ENCODE measurements at places on chromosomes 4 and X. TPM values are rescaled to one million over a fixed set of nuclear protein-coding genes. Genes with fewer than 3 reads are reported as not detected.

DNA sequence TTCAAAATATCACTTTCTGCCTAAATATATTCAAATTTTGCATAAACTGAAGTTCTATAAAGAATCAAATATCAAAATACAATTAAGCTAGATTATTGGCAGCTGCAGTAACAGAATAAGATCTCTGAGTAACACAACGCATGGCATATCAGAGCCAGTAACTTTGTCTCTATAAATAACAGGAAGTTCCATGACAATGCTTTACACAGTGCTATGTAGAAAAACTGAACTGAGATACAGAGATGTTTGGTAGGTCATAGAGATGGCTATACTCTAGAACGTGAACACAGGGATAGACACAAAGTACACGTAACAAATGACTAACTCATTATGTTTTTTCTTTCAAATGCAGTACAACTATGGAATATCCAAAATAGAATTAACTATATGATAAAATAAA, 18.2 kb downstream of the UBE2D3 start:
- DNase-seq: no peak
- H3K36me3 ChIP-seq: no peaks in the 10 kb centered on the region
- H3K4me1 ChIP-seq: peaks cover 59% of the 10 kb centered on the region
- H3K27me3 ChIP-seq: no peaks in the 10 kb centered on the region

- H3K4me1 ChIP-seq: no peaks in the 10 kb centered on the region
- no peak for DNase-seq
- H3K27me3 ChIP-seq: no peaks in the 10 kb centered on the region
- no peaks in the 10 kb centered on the region for H3K36me3 ChIP-seq
Observed at GRCh38 chr4:61734409-61734808, 534.3 kb downstream of the ADGRL3 start.

DNA sequence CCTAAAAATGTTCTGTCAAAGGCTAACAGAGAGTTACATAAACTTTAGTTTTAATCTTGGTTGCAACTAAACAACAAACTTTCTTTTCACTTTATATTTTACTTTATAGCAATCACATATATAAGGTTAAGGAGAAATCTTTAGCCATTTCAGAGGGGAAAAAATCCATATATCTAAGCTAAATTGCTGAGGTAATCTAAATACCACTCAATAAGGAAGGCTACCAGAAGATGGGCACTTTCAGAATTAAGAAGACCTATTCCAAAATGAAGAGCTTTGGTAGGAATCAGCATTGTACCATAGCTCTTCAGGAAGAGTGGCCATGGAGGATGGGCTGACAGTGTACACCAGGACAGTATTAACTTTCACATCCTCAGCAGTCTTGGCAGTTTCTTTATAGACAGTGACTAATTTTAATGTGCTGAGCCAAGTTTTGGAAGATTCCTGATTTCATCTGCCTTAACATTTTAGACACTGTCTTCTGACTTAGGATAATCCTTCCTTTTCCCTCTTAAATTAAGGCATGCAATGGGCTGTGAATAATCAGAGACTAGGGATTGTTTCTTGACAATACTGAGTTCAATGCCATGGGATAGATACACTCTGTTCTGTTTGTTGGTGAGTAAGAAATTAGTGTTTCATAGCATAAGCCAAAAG, 7.1 kb downstream of the FAT4 start:
- no peaks in the 10 kb centered on the region for H3K36me3 ChIP-seq
- H3K27ac ChIP-seq: peak overlapping the region; percentile 51
- DNase-seq: no peak

GRCh38 chrX:153449368-153450113, 3.7 kb upstream of the TREX2 start:
- no peak for DNase-seq
- no peaks in the 10 kb centered on the region for H3K27me3 ChIP-seq
- no peak overlapping the region for H3K27ac ChIP-seq

GRCh38 chrX:100895365-100896075, 21.4 kb upstream of the NOX1 start:
- no peaks in the 10 kb centered on the region for H3K36me3 ChIP-seq
- DNase-seq: peak; percentile 2
- no peaks in the 10 kb centered on the region for H3K27me3 ChIP-seq
- H3K4me1 ChIP-seq: no peaks in the 10 kb centered on the region

DNA sequence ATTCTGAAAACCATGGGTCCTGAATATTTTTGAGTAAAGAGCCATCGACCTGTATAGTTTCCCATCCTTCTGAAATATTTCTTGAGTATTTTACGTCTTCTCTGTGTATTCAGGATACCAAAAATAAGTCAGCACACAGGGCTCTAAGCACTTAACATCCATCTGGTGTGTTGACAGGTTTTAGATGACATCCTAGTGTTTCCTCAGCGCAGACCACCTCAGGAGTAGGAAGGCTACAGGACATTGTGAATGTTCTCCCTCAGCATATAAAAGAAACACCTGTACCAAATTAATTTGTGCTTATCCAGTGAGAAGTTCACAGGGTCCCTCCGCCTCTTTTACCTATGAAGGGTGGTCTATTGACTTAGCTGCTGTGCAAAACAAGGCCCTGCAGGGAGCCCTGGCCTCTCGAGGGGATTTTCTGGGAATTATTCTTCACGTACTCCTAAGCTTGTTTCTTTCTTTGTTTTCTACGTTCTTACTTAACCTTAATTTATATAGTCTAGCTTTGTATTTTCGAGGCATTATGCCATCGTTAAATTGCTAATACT, 241.8 kb downstream of the FBXO8 start:
- no peak for DNase-seq
- no peaks in the 10 kb centered on the region for H3K27me3 ChIP-seq
- no peaks in the 10 kb centered on the region for H3K4me1 ChIP-seq
- H3K4me3 ChIP-seq: no peak overlapping the region

DNA sequence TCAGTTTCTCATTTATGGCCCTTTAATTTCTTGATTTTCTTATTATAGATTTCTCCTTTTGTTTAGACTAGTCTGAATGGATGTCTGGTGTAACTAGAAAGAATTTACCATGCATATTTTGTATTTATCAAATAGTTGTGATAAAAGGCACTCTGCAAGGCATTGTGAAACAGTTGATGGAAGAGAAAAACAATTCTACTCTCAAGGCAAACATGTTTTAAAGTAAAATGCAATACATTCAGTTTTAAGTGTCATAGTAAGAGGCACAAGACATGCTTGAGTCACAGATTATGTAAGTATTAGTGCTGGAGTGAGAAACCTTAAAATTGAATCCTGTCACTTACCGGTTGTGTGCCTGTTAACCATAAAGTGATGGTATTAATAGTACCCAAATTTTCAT, 283.3 kb upstream of the DKK2 start:
- H3K27ac ChIP-seq: no peak overlapping the region
- DNase-seq: no peak
- H3K4me3 ChIP-seq: no peak overlapping the region
- H3K27me3 ChIP-seq: no peaks in the 10 kb centered on the region

GRCh38 chr4:36719425-36719824, 438.0 kb downstream of the DTHD1 start:
- H3K27ac ChIP-seq: no peak overlapping the region
- no peak overlapping the region for H3K4me3 ChIP-seq
- DNase-seq: no peak
- H3K4me1 ChIP-seq: no peaks in the 10 kb centered on the region

GRCh38 chrX:136762820-136763452, 17.8 kb downstream of the ARHGEF6 start:
- no peaks in the 10 kb centered on the region for H3K27me3 ChIP-seq
- H3K27ac ChIP-seq: no peak overlapping the region
- H3K4me1 ChIP-seq: peaks cover 5% of the 10 kb centered on the region
- H3K36me3 ChIP-seq: peaks cover 4% of the 10 kb centered on the region
- no peak for DNase-seq

- no peak for DNase-seq
- peaks cover 6% of the 10 kb centered on the region for H3K4me1 ChIP-seq
- H3K36me3 ChIP-seq: no peaks in the 10 kb centered on the region
- H3K4me3 ChIP-seq: no peak overlapping the region
- H3K27me3 ChIP-seq: no peaks in the 10 kb centered on the region
- no peak overlapping the region for H3K27ac ChIP-seq
Observed at GRCh38 chrX:148504506-148504905, 4.1 kb downstream of the AFF2 start.

GRCh38 chr4:47349326-47349725, 114.2 kb downstream of the COMMD8 start:
- no peaks in the 10 kb centered on the region for H3K4me1 ChIP-seq
- no peaks in the 10 kb centered on the region for H3K27me3 ChIP-seq
- no peak for DNase-seq
- no peaks in the 10 kb centered on the region for H3K36me3 ChIP-seq
- H3K27ac ChIP-seq: no peak overlapping the region
- H3K4me3 ChIP-seq: no peak overlapping the region

GRCh38 chr4:8917321-8917811, 45.7 kb upstream of the HMX1 start:
- H3K36me3 ChIP-seq: no peaks in the 10 kb centered on the region
- H3K27ac ChIP-seq: no peak overlapping the region
- peaks cover 69% of the 10 kb centered on the region for H3K27me3 ChIP-seq
- no peaks in the 10 kb centered on the region for H3K4me1 ChIP-seq

- DNase-seq: no peak
- H3K4me3 ChIP-seq: no peak overlapping the region
- no peaks in the 10 kb centered on the region for H3K27me3 ChIP-seq
- H3K4me1 ChIP-seq: no peaks in the 10 kb centered on the region
Observed at GRCh38 chr4:22707390-22707789, 14.7 kb downstream of the GBA3 start.

Gene ANXA5
- total RNA-seq: 119 TPM

Gene VCX2
- total RNA-seq: not detected

Gene FUNDC2
- total RNA-seq: 299 TPM

Gene CLNK
- total RNA-seq: not detected

Gene PPP1R2C
- not detected for total RNA-seq

Gene XAGE1A
- not detected for total RNA-seq
